ENCODE measurements at places on chromosomes 3 and 15. TPM values are rescaled to one million over a fixed set of nuclear protein-coding genes. Genes with fewer than 3 reads are reported as not detected.

Gene WDR93
- total RNA-seq, result not detected

Gene CMSS1
- total RNA-seq, result 86.5 TPM

Gene GPR62
- total RNA-seq, result 0.16 TPM

Gene ERICH6
- not detected for total RNA-seq

Gene CHRNA5
- total RNA-seq, result 3.1 TPM

Gene RBPMS2
- 1.9 TPM for total RNA-seq

Gene NR1I2
- total RNA-seq, result not detected

Data from psoas muscle (tissue), 8 donors.